Nucleus accumbens (tissue), 56 donors: ENCODE measurements at places on chromosomes 4 and X.

DNA sequence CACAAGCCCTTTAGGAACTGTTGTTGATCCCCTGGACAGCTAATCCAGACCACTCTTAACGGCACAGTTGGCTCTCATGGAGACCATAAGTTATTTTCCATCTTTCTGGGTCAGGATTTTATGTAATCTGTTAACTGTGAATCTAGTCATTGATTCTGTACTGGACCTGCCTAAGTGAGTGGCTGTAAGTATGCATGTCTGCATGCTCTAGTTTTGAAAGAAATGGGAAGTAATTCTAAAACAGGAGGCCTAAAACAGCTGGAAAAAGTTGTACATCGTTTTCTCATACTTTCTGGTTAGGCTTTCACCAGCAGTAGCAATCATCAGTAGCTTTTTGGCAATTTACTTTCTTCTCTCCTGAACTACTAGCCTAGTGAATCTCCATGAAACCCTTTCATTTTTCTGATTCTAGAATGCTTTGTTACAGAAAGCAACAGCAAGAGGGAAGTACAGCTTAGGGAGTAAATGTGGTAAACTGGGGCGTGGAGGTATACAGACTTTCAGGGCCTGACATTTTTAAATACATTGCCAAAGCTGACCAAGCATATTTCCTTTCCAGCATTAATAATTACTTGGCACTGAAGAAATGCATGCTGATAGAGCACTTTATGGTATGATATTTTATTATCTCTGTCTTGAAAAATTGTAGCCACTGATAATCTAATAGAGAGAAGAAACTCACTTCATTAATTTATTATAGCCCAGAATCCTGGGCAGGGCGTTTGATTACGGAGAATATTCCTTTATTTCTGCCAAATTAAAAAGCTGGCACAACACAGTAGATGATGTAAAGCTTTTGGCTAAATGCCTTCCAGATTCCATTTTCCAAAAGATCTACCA, 202.7 kb downstream of the BANK1 start:
- no peak for DNase-seq

GRCh38 chrX:1196436-1196835, 16.0 kb downstream of the CRLF2 start:
- no peak for DNase-seq

GRCh38 chr4:41882625-41883347, 52.4 kb upstream of the TMEM33 start:
- DNase-seq: no peak

DNA sequence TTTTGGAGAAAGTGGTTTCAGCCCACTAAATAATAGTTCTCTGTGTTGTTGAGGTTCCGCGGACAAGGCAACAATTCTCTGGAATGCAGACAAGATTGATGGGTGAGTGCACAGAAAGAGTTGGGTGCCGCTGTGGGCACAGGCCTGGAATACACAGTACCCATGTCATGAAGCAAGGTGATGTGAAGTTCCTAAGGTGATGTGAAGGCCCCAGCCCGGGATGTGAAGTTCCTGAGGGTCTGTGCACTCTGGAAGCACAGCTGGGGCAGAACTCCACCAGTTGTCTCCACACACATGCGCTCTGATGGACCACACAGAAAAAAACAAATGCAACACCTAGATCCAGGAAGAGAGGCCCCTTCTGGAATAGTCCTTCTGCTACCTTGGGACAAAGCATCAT, 86.6 kb upstream of the BMPR1B start:
- DNase-seq: no peak

- DNase-seq: no peak
Measured at GRCh38 chr4:171025776-171026175, 787.4 kb upstream of the GALNTL6 start.

GRCh38 chr4:74133786-74134499, 24.0 kb upstream of the MTHFD2L start:
- peak; percentile 39 for DNase-seq

DNA sequence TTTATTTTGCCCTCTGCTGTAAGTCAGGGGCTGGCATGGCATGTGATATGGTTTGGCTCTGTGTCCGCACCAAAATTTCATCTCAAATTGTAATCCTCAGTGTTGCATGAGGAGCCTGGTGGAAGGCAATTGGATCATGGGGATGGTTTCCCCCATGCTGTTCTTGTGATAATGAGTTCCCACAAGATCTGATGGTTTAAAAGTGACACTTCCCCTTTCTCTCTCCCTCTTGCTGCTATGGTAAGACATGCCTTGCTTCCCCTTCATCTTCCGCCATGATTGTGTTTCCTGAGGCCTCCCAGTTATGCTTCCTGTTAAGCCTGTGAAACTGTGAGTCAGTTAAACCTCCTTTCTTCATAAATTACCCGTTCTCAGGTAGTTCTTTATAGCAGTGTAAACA, 72.0 kb upstream of the MSX1 start:
- DNase-seq: no peak
